Bronchial epithelial cell (primary cell): ENCODE measurements at places on chromosomes 7 and 10. TPM values are rescaled to one million over a fixed set of nuclear protein-coding genes. Genes with fewer than 3 reads are reported as not detected.

CTTNBP2 gene
- 0.26 and 0.38 TPM in 2 replicates for total RNA-seq

KIAA1549 gene
- total RNA-seq = 0.13 and 0.26 TPM in 2 replicates

EXOSC1 gene
- 30.9 and 34.2 TPM in 2 replicates for total RNA-seq

DNA sequence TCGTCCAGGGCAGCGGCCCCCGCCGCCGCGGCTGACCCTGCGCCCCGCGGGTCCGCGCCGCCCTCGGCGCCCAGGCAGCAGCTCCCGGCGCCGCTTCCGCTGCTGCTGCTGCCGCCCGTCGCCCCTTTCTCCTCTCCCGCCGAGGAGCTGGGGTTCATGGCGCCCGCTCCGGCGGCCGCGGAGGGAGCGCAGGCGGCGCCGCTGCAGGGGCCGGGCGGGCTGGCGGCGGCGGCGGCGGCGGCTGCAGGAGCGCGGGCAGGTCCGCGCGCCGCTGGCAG is 286 bp downstream of the DGKI start:
- no peak for DNase-seq

GRCh38 chr7:132171130-132171576 is 405.1 kb downstream of the PLXNA4 start:
- DNase-seq = no peak

- no peak for DNase-seq
Measured at GRCh38 chr10:75166623-75166972, 44.0 kb upstream of the VDAC2 start.

DNA sequence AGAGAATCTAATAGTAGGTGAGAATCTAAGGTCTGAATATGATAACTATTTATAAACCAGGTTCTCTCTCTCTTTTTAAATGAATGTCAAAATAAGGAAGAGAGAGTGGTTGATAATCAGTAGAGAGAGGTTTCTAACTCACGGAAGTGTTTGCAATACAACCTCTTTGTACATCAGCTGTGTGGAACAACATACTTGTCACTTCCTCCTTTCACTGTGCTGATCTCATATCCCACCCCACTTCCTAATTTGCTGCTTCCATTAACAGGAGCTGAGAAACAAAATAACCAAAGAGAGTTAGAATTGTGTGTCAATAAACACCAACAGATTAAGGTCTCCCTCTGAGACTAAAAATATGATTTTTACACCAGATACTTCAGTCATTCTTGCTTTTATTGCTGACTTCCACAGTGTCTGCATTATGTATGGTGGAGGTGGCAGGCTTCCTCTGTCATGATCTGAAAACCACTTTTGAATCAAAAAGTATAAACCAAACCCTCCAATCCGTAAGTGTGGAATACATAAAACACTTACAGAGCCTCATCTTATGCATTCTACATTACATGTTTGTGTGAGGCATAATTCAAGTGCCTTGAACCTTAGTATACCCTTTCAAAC is 25.0 kb downstream of the CACUL1 start:
- DNase-seq = peak; percentile 22

DNA sequence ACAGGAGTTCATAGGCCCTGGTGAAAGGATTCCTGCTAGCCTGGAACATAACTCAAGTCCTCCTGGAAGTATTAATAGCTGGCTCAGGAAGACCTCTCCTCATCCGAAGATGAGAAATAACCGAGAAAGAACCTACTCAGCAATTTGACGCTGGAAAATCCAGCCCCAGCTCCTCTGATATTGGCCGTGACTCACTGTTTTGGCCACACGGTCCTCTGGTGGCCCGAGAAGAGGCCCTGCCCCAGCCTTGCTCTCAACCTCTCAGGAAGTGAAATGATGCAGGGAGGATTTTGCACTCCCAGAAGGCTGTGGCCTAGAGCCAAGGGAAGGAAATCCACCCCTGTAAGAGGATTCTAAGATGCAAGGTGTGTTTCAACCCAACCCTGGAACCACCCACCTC is 121.6 kb downstream of the MTPAP start:
- no peak for DNase-seq
